ENCODE measurements at places on chromosomes 12 and 14.

DNA sequence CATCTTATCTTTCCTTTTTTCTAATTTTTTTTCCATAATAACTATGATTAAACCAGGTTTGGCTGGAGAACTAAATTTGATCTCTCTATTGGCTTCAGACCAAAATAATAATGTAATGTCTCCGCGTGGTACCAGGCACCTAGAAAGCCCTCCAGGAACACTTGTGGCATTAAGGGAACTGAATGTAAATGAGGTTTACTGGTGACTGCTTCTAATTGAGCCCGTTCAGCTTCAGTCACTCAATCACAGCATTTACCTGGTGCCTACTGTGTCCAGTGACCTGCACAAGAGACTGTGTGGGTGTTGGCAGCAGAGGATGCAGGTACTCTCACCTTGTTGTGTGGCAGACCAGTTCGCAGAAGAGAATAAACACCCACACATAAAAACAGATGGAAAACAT is 302.5 kb downstream of the DPF3 start:
- DNase-seq: no peak

GRCh38 chr14:51368721-51369163 is 128.7 kb downstream of the TMX1 start:
- DNase-seq: no peak

GRCh38 chr12:131024721-131025120 is 71.0 kb downstream of the ADGRD1 start:
- DNase-seq: no peak

- no peak for DNase-seq
Measured at GRCh38 chr14:25875475-25875874, 722.4 kb downstream of the NOVA1 start.

DNA sequence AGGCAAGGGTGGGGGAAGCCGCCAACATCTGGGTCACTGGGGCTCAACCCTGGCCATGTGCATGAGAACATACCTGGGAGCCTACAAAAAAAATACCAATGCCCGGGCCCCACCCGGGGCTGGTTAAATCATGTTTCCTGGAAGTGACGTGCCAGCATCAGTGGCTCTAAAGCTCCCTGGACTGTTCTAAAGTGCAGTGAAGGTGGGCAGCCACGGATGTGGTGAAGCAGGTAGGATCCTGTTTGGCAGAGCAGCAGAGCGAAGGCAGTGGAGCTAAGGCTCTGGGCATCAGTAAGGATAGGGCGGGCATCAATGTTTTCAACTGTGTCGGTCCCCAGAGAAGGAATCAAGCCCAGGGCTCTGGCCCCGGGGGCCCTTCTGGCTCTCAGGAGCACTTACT is 525 bp upstream of the GPR68 start:
- peak; percentile 41 for DNase-seq

All from activated CD4-positive, alpha-beta T cell treated with anti-CD3 and anti-CD28 coated beads for 1 hour (primary cell).